ENCODE measurements at places on chromosomes 7 and 10. TPM values are rescaled to one million over a fixed set of nuclear protein-coding genes. Genes with fewer than 3 reads are reported as not detected.

DNA sequence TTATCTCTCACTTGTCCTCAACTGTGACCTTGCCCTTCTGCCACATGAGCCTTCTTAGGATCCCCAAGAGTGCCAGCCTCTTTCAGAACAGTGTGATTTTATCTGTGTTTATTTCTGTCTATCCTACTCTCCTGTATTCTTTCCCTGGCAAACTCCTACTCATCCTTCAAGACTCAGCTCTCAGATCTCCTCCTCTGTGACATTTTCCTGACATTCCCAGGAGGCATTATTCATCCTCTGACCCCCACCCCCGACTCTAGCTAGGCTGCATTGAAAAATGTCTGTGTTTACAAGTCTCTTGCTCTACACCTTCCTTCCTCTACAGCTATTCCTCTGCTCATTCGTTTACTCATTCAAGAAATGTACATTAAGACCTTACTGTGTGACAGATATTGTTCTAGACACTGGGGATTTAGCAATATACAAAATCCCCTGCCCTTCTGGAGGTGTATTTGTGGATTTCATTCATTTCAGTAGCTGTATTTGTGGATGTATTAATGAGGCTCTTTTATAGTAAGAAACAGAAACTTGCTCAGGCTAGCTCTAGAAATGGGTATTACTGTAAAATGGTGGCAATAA lies 61.4 kb upstream of the COMTD1 start:
- no peak for DNase-seq

DNA sequence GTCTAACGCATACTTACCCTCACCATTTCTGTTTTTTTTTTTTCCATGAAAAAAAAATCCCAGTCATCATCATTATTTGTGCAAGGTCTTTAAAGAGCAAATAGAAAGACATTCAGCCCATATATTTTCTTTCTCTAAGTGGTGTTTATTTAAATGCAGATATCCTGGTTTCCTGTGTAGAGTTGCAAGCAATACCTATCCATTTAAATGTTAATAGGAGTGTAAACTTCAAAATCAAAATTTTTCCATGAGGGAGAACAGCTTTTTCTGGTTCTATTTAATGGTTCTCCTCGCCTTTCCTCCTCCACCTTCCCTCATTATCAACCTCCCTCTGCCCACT lies 120.1 kb upstream of the AGK start:
- no peak for DNase-seq

- DNase-seq = no peak
Observed at GRCh38 chr10:9877978-9878377, 1139.7 kb upstream of the CELF2 start.

- DNase-seq = no peak
Observed at GRCh38 chr7:30566596-30566995, 28.1 kb upstream of the GARS1 start.

DNA sequence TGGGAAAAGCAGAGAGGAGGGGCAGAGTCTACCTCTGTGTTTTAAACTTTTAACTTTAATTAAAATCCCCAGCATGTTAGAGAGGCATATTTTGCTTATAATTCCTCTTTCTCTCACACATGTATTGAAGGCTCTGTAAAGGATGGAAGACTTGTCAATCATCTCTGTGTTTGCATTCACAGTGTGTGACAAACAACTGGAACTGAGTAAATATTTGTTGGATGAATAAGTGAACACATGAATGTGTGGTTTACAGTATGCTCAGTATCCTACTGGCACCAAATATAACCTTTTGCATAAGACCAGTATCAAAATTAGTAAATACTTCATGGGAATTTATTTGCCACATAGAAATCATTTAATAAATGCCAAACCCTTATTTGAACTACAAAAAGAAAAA lies 829.0 kb downstream of the GRID1 start:
- DNase-seq = no peak

DNA sequence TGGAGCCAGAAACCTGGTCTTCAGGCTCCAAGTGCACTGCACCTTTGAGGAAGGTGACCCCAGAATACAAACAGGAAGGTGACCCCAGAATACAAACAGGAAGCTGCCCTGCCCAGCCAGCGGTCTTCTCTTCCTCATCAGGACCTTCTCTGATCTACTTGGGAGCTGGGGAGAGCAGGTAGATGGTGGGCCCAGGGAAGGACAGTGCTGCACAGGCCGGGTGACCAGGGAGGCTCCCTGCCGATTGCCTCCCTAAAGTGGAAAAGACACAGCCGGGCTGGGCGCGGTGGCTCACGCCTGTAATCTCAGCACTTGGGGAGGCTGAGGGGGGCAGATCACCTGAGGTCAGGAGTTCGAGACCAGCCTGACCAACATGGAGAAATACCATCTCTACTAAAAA lies 151.8 kb upstream of the CHST15 start:
- no peak for DNase-seq

TDRD1 gene
- total RNA-seq = 0.45 TPM

SPDYE16 gene
- total RNA-seq = 0.09 TPM

PTN gene
- 12.8 TPM for total RNA-seq

Measured in fibroblast of the aortic adventitia (primary cell).